Stimulated activated CD4-positive, alpha-beta T cell treated with anti-CD3 and anti-CD28 coated beads, Interleukin-12 subunit alpha, Interleukin-12 subunit beta, amount 100 ng/mL, for 48 hours (primary cell): ENCODE measurements at places on chromosomes 3 and 15.
A peak's percentile ranks its signal among the peaks of the same experiment; 100 is the strongest.

DNA sequence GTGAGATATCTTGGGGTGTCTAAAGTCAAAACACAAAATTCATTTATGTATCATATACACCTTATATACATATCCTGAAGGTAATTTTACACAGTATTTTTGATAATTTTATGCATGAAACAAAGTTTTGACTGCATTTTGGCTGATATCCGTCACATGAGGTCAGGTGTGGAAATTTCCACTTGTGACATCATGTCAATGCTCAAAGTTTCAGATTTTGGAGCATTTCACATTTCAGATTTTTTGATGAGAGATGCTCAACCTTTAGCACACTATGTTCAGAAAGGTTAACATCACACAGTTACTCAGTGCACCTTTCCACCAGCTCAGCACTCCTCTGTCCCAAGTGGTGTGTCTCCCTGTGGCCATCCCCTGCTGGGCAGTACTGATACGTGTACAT, 37.7 kb upstream of the CPB1 start:
- no peak for DNase-seq

DNA sequence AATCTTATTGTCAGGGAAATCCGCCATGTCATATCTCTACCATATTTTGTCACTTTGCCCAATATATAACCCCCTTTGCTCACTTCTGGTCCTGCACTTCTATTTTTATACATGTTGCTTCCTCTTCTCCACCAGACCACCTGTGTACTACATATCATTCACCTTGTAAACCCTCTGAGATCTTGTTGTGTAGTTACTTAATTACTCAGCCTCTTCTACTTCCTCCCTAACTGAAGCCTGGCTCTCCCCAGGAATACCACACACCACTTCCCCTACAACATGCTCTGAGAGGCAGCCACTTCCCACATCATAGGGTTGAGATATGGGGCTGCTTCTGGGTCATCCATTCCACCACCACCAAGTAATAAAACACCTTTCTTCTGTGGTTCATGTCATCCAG, 10.0 kb downstream of the HEXA start:
- DNase-seq, result no peak

DNA sequence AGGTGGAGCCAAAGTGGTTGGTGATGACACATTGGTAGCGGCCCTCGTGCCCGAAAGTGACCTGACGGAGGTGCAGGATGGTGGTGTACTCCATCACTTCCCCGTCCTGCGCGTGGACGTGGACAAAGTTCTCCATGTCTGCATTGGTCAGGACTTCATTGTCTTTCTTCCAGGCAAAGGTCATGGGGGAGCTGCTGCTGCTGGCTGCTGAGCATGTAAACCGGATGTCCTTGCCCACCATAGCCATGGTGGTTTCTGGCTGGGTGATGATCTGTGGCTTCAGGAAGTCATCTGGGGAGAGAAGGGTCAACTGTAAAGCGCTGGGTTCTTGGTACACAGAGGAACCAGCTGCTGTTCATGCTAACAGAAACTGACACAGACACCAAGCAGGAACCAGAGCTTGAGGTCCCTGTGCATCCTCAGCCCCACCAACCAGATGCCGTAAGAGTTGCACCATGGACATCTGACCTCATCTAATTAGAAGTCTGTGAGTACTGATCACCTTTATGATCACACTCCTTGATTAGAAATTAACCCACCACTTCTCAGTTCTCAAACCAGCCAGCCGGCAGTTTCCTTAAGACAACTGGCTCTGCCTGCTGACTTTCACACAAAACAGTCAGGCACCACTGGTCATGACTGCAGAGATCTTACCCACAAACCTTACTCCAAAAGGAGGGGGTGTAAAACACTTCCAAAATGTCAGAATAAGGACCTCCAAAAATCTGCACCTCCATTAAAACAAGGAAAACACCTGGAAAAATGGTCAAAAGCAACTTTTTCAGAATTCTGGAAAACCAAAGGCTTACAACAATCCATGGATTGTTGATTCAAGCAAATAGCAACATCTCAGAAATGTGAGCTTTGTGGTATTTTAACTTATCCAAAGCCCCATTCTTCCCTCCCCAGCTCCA, 114.6 kb downstream of the LRIG1 start:
- DNase-seq, result no peak

- DNase-seq, result no peak
Observed at GRCh38 chr3:83065851-83066460, 1304.5 kb upstream of the GBE1 start.

GRCh38 chr3:78985981-78986380, 781.8 kb downstream of the ROBO1 start:
- no peak for DNase-seq

GRCh38 chr3:13026534-13026933, 46.7 kb downstream of the IQSEC1 start:
- DNase-seq, result no peak

DNA sequence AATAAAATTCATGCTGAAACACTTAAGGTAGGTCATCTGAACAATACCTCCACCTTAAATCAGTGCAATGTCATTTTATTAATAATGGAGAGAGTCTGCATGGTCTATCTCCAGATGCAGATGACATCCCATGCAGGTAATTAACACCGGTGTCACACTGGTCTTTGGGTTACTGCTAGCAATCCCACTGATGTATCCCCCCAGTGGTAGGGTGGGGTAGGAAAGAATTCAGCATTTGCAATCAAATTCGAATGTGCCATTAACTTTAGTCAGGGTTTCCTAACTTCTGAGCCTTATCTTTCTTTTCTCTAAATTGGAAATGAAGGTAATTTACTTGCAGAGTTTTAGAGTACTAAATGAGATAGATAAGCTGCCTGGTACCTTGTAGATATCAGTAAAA, 44.4 kb downstream of the KIF15 start:
- DNase-seq, result no peak

GRCh38 chr3:17742880-17743657, 638 bp upstream of the TBC1D5 start:
- no peak for DNase-seq

DNA sequence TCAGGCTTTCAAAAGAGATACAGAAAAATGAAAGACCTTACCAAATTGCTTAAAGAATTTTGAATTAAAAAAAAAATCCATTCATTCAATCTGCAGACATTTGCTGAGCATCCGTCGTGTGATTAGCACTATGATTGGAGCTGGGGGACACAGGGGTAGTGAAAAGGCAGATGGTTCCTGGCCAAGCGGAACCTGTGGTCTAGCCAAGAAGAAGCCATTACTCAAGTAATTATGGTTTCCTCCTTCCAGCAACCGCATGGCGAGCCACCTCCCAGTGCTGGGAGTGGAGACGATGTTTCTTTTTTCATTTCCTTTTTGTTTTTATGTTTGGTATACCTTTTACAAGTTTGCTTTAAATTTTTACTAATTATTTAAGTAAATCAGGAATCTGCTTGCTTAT, 140.2 kb downstream of the CACNA2D3 start:
- no peak for DNase-seq

DNA sequence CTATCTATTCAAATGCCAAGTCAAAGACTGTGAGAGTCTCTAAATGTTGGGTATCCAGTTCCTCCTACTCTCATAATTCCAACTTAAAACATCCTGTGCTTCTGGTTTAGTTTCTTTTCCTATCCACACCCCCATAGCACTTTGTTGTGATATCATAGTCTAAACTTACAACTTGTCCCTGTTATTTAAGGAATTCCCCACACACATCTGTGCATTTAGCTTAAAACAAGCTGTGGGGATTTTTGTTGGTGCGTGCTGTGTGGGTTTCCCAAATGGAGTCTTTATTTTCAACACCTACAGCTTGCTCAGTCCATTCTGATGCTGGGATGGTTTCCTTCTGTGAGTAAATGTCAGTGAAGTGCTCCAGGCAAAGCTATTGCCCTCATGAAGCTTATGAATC, 167.3 kb downstream of the GMNC start:
- no peak for DNase-seq

DNA sequence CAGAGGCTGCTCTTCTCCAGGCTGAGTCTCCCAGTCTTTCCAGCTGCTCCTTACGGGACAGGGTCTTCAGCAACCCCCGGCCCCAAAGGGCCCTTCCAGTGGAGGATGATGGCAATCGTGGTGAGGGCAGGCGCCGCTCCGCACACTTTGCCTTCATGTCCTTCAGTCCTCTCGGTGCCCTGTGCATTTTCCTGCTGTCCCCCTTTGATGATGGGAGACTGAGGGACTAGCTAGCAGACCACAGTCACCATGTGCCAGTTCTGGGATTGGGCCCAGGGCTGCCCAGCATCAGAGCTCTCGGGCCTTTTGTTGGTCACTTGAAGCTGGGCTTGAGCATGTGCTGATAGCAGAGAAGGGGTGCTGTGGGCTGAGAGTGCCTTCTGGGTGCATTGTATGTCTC, 8.8 kb upstream of the TXNRD3 start:
- DNase-seq, result no peak

DNA sequence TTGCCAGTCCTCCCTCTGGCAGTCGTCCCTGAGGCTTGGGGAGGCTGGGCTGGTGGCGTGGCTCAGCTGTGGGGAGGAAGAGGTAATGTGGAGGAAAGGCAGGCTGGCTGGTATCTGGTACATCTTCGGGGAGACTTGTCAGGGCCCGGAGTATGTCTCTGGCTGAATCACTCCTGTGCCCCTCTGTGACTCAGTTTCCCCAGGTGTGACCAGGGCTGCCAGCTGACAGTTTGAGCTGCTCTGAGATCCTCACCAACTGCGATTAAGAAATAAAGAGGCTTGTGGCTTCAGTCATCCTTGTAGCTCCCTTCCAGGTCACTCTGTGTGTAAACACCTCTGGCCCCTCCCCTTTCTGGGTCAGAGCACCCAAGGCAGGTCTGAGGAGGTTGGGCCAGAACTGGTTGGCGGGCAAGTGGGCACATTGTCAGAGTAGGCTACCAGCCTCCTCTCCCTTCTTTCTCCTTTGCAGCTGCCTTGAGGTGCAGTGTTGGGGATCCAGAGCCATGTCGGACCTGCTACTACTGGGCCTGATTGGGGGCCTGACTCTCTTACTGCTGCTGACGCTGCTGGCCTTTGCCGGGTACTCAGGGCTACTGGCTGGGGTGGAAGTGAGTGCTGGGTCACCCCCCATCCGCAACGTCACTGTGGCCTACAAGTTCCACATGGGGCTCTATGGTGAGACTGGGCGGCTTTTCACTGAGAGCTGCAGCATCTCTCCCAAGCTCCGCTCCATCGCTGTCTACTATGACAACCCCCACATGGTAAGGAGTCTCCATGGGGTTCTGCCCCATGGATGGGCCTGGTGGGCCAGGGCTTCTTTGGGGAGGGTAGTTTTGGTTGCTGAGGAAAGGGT, 3.0 kb downstream of the TEX264 start:
- DNase-seq, result no peak

- DNase-seq, result peak; percentile 25
Observed at GRCh38 chr3:43894176-43895049, 203.7 kb downstream of the ABHD5 start.

- DNase-seq, result no peak
Observed at GRCh38 chr15:31440754-31441311, 114.2 kb downstream of the KLF13 start.

- no peak for DNase-seq
Observed at GRCh38 chr3:124847051-124847450, 40.1 kb downstream of the ITGB5 start.

DNA sequence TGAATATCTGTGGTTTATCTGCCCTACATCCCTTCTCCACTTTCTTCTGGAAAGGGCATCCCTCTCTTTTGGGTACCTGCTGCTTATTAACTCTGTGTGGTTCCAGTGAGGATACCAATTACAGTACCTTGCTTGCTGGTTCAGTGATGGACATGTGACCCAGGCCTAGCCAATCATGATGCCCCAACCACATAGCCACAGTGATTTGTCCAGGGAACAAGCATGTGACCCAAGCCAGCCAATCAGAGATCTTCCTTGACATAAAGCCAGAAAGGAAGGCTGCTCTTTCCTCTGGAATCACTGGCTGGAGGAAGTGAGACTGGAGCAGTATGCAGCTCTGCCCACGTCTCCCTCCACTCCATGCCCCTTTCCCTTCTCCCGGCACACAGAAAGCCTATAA, 10.9 kb upstream of the TMEM158 start:
- no peak for DNase-seq

DNA sequence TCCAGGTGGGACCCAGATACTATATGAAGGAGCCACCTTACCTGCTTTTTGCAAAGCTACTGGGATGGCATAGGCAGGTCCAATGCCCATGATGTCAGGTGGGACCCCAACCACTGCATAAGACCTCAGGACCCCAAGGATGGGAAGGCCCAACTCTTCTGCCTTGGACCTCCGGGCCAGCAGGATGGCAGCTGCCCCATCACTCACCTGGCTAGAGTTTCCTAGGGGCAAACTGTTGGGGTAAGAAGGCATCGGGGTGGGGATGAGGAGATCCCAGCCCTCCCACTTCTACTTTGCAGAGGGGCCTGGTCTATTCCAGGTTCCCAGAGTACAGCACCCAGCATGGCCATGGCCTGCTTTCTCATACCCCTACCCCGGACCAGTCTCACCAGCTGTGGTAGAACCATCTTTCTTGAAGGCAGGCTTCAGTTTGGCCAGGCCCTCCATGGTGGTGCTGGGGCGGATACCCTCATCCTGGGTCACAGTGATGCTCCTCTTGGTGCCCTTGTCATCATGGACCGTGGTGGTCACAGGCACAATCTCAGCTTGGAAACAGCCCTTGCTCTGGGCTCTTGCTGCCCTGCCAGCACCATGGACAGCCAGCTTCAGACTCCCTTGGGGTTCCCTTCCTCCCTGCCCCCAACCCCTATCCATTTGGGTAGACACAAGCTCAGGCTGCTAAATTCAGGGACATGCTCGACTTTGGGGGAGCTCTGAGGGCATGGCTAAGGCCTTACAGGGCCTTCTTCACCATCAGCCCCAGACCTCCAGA, 10.6 kb downstream of the ACAA1 start:
- DNase-seq, result no peak

GRCh38 chr3:52405601-52406110, 39.2 kb downstream of the SEMA3G start:
- no peak for DNase-seq

- no peak for DNase-seq
Observed at GRCh38 chr3:16589867-16590624, 15.2 kb downstream of the DAZL start.

DNA sequence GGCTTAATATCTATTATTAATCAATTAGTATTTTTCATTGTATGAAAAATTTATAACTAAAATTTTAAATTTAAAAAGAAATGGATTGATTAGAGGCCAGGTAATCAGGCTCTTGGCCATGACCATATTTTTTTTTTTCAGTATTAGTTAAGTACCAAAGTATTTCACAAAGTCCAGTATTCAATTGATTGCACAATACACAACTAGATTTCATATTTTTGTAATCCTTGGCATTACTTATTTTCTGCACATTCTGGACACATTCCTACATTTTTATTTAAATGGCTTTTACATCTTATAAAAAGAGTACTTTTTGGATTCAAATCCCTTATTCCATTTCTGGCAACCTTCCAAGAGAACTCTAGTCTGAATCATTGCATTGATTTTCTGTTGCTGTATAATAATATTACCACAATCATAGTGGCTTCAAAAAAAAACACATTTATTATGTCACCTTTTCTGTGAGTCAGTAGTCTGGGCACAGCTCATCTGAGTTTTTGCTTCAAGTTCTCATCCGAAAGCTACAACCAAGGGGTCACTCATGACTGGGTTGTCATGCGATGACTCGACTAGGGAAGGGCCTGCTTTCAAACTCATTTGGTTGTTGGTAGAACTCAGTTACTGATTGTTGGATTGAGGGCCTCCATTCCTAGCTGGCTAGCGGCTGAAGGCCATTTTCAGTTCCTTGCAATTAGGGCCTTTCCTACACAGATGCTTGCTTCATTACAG, 90.7 kb downstream of the CNTN6 start:
- DNase-seq, result no peak
